ENCODE measurements at places on chromosomes 4 and X.

- no peak for DNase-seq
Measured at GRCh38 chr4:122065915-122066314, 86.2 kb upstream of the BLTP1 start.

DNA sequence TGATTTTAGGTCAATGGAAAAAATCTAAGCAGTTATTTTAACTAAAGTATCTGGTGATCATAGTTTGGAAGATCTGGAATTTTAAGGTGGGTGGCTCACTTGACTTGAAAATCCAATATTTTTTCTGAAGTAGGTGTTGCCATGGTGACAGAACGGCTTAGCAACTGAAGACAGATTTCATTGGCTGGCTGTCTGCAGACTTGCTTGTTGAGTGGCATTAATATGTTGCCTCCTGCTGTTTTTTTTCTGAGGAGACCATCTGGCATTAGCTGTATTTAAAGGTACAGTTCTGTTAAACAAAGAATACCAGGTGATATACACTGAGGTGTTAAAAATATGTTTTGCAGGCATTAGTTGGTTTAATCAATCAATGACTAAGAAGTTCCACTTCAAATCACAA is 19.8 kb downstream of the CPE start:
- DNase-seq: no peak

DNA sequence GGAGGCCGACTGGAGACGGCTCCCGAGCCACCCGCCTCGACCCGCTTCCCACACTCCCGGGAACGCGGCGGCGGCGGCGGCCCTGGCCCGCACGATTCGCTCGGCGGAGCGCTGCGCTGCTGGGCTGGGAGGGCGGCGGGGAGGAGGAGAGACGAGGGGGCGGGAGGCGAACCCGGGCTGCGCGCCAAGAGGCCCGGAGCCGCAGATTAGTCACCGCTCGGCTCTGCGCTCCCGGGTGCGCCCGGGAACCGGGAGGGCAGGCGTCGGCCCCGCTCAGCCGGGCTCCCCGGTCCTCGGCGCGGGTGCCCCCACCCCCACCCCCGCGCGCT is 11.2 kb upstream of the BCOR start:
- DNase-seq: peak; percentile 54

DNA sequence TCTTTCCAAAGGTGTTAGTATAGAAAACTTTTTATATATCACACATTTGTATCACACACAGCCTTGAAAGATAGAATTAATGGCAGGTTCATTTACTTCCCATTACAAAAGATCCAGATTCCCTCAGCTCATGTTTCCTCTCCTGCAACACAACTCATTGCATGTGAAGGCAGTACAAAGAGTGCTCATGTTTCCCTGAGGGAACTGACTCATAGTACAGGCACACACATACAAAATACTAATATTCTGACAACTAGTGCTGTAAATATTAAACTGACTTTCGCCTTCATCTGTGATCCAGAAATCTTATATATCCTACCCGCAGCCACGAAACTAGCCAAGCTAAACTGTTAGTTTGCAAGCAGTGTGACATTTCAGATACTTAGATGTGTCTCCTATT is 819.8 kb upstream of the PCDH7 start:
- no peak for DNase-seq

DNA sequence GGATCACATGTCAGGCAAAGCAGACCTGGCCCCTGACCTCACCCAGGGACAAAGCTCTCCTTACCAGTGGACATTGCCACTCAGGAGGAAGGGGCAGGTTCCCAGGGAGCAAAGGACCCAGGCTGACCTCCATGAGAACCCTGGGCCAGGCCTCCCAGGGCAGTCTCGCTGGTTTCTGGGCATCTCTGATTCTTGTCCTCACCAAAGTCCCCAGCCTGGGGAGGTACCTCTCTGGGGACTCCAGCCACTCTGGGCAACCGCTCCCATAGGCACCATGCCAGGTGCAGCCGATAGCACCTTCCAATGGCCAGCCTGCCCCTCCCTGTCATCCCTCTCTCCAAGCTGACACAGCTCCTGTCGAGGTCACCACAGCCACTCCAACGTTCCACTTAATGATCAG is 7.9 kb downstream of the EVC2 start:
- no peak for DNase-seq

All from activated T-helper 9 cell treated with anti-CD3 and anti-CD28 coated beads, Interleukin-2, amount 50 U/mL, for 16 hours (primary cell).